ENCODE measurements at places on chromosomes 1 and 21.

GRCh38 chr1:182823220-182823619 is 15.9 kb upstream of the DHX9 start:
- no peak for DNase-seq

DNA sequence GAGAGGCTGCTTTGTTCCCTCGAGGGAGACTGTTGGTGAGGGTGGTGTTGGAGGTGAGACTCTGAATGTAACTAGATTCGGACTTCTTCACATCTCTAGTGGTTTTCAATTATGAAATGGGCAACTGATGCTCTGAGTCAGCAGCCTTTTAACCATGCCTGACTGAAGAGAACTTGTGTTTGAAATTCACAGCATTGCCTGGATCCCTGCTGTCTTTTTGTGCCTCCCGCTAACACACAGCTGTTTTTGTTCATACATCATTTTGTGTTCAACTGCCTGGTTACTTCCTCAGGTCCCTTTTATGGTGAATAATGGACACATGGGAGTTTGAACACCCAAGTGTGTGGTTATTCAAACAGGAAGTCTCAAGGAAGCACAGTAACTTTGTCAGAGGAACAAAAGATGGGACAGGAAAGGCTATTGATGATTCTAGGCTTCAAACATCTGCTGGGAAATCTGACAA is 16.8 kb downstream of the LAMC1 start:
- DNase-seq, result no peak

- DNase-seq, result no peak
Observed at GRCh38 chr1:24057171-24057570, 54.8 kb downstream of the MYOM3 start.

- no peak for DNase-seq
Observed at GRCh38 chr1:245124644-245125043, 30.1 kb upstream of the KIF26B start.

DNA sequence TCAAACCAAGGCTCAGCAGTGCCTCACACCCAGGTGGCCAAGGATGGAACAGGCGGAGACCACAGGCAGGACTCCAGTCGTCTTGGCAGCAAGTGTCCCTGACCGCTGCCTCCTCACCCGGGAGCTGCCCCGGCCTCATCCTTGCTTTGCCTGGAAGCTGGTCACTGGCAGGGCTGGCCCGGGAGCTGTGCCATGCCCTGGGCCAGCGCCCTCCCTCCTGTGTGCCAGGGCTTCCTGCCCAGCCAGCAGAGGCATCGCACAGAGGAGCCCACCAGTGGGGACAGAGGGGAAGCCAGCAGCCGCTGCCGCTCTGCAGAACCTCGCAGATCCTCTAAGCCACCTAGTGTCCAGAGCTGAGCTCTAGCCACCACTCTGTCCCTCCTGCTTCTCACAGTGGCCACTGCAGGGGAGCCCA is 7.8 kb downstream of the CASZ1 start:
- DNase-seq, result no peak

- DNase-seq, result no peak
Observed at GRCh38 chr1:57036641-57037579, 71.1 kb upstream of the C8B start.

DNA sequence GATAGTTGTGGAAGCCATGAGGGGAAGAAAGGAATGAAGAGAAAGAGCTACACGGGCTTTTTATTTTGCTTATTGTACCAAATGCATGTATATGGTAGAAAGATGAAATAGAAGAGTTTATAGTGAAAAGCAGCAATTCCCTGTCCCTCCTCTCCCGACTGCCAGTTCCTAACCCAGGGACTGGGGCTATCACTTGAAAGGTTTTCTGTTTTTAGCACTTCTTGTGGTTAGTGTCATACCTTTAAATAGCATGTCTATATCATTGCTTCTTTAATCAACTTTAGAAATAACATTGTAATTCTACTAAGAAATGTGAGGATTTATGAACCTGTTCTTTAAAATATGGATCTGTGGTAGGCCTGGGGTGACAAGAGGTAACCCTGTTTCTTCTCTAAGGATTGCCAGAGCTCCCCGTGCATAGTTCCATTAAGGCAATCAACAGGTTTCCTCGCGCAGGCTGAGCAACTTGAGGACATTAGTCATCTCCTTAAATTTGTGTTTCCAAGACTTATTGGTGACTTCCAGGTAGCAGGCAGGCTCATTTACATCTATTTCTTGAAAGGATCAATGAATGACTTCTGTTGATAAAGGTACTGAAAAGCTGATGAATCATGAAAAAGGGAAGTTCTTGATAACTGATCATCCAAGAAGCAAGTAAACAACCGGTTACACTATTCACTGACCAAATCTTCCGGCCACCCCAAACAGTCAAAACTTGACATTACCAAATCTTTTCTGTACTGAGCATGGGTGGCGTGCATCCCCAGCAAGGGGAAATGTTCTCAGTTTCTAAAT is 37.8 kb upstream of the S1PR1 start:
- DNase-seq, result no peak

- peak; percentile 31 for DNase-seq
Observed at GRCh38 chr21:45074818-45075595, 627 bp downstream of the ADARB1 start.

- DNase-seq, result no peak
Observed at GRCh38 chr1:227884370-227885134, 63.2 kb downstream of the WNT9A start.

- peak; percentile 49 for DNase-seq
Observed at GRCh38 chr1:117059334-117059677, 820 bp upstream of the TTF2 start.

- no peak for DNase-seq
Observed at GRCh38 chr1:219460896-219461815, 151.7 kb downstream of the ZC3H11B start.

DNA sequence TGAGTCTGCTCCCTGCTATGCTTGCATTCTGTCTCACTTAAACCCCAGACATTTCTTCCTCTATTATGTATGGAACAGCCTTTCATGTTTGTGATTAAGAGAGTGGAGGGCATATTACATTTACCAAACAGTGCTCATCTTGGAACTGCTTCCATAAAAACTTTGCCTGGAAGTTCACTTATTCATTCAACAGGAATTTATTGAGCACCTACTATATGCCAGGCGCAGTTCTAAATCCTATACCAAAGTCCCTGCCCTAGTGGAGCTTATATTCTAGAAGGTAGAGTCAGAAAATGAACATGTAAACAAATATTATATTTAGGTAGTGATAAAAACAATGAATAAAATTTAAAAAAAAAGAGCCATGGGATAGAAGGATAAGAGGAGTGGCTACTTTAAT is 49.8 kb downstream of the KANK4 start:
- no peak for DNase-seq

DNA sequence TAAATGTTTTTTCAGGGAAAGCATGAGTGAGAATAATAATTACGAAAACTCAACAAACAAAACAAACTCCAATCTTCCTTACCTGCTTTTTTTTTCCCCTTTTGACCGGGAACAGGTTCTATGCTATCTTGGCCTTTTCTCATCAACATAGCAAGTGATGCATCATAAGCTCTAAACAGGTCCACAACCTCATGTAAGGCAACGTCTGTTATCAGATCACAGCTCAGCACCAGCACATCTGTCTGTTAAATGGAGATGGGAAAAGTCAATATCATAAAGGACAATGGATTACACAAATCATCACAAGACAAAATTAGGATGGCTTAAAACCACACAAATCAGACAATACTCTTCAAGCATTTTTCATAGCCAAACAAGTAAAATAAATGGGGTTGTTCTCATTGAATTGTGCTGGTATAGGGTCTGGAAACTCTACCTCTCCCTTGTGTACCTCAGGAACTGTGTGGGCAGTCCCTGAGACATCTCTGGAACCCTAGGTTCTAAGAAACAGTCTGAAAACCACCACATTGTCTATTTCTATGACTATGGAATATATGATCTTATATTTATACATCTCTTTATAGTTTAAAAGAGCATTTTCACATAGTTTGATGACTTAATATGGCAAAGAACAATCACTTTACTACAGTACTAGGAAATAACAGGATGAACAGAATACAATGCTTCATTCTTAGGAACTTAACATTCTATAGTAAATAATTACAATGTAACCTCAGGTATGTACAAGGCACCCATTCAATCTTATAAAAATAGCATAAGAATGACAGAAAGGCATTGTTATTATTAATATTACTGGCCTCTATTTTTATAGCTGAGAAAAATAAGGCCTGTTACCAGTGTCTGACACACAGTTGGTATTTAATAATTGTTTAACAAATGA is 44.7 kb downstream of the EIF2B3 start:
- peak; percentile 21 for DNase-seq

GRCh38 chr1:3330771-3331245 is 123.7 kb upstream of the ARHGEF16 start:
- no peak for DNase-seq

DNA sequence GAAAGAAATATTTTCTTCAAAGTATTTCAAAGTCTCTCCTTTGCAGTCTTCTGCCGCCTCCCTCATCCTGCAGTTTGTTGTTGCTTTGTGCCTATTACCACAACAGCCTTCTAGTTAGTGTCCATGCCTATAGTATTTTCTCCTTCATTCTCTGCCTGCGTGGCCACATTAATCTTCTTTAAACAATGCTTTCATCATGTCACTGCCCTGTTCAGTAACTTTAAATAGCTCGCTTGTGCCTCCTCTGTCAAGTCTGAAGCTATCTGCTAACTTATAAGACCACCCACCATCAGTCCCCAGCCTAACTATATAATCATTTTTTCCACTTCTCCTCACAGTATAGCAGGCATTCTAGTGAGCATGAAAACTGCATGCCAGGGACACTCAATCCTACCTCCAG is 290.3 kb downstream of the PDE4B start:
- no peak for DNase-seq

GRCh38 chr1:8627728-8628127 is 189.7 kb downstream of the RERE start:
- no peak for DNase-seq

DNA sequence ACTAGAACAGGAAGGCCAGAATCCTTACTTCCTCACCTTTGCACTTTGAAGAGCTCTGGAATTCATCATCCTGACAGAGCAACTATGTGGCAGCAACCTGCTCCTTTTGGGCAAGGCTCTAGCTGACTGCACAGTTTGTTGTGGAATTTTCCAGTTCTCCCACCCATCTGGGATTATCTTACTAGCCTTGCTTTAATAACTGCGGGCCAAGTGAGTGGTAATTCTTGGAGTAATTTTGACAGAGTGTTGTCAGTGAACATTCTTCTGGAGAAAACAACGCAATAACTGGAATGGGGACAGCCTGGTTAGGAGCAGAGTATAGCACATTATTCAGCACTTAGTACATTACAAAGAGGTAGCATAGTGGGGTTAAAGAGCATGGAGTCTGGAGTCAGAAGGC is 75.3 kb downstream of the NTMT2 start:
- DNase-seq, result no peak

DNA sequence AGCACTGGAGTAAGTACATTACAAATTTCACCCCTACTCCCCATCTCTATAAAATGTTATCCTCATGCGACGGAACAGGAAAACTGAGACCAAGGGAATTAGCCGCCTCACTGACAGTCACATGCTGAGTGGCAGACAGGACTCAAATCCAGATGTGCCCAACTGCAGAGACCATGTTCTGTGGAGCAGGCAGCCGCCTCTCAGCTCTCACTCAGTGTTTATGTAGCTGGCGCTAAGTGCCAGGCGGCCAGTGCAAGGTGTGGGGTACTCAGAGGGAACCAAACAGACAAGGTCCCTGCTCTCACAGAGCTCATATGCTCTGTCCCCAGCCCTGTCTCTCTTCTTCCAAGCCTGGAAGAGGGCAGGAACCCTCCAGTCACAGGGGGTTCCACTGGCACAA is 5.1 kb downstream of the CAPZB start:
- DNase-seq, result no peak

DNA sequence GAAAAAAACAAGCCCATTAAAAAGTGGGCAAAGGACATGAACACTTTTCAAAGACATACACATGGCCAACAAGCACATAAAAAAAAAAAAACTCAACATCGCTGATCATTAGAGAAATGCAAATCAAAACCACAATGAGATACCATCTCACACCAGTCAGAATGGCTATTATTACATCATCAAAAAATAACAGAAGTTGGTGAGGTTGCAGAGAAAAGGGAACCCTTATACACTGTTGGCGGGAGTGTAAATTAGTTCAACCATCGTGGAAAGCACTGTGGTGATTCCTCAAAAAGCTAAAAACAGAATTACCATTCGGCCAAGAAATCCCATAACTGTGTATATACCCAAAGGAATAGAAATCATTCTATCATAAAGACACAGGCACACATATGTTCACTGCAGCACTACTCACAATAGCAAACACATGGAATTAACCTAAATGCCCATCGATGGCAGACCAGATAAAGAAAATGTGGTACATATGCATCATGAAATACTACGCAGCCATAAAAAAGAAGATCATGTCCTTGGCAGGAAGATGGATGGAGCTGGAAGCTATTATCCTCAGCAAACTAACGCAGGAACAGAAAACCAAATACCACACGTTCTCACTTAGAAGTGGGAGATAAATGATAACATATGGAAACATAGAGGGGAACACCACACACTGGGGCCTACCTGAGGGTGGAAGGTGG is 70.1 kb downstream of the INTS7 start:
- no peak for DNase-seq

DNA sequence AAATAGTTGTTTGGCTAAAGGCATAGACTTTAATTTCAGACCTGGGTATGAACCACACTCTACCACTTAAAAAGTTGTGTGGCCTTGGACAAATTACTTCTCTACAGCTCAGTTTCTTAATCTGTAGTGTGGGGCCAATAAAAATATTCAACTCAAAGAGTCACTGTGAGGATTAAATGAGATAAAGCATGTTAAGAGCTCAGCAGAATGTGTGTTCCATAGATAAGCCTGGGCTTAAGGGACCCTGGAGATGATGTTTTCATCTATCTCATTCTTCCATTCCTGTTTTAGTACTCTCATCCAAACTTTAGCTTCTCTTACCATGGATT is 17.7 kb downstream of the S100A10 start:
- no peak for DNase-seq

- peak; percentile 74 for DNase-seq
Observed at GRCh38 chr1:65309304-65310077, at the start of gene DNAJC6. Gene DNAJC6 (plus strand): TSS chr1:65309543. CDS start chr1:65309746, 203 bp downstream.

DNA sequence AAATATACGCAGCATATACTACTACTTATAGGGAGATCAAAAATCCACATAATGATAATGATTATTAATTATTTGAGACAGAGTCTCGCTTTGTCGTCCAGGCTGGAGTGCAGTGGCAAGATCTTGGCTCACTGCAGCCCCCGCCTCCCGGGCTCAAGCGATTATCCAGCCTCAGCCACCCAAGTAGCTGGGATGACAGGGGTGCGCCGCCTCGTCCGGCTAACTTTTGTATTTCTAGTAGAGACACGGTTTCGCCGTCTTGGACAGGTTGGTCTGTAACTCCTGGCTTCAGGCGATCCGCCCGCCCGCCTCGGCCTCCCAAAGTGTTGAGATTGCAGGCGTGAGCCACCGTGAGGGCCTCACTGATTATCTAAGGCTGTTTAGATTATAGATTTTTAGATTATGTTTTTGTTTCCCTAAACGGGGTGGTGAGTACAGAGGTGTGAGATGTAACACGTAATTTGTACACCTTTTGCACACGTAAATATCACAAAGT is 548 bp upstream of the SLC25A33 start:
- no peak for DNase-seq

Measured in NCI-H2171 (cell line).